B cell (primary cell): ENCODE measurements at places on chromosomes 13 and 19. TPM values are rescaled to one million over a fixed set of nuclear protein-coding genes. Genes with fewer than 3 reads are reported as not detected.
A peak's percentile ranks its signal among the peaks of the same experiment; 100 is the strongest.

- no peaks in the 10 kb centered on the region for H3K27me3 ChIP-seq
- H3K36me3 ChIP-seq: no peaks in the 10 kb centered on the region
- DNase-seq: peak; percentile 38
These were observed 41.3 kb downstream of the FLT3 start for GRCh38 chr13:28058866-28059613.

PBX4 gene
- total RNA-seq: 11.7 and 11.8 TPM in 2 replicates

TEKTIP1 gene
- total RNA-seq: 17.3 and 18.6 TPM in 2 replicates

DNA sequence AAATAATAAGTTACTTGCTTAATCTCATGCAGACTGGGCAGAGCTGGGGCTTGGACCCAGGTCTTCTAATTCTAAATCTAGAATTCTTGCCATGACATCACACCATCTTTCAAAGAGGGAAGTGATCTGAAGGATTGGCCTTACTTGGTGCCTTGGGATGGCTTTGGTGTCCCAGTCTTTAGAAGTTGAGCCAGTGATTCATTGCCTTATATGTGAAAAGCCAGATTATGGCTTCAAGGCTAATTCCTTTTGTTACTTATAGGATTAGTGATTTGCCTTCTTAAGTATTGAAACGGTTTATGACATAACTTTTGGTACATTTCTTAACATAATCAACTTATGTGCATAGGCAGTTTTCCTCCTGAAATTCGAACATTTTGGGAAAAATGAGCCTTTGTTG lies 14.9 kb downstream of the COG3 start:
- H3K4me3 ChIP-seq: no peak overlapping the region
- H3K27ac ChIP-seq: no peak overlapping the region
- peaks cover 2% of the 10 kb centered on the region for H3K4me1 ChIP-seq
- no peaks in the 10 kb centered on the region for H3K27me3 ChIP-seq
- DNase-seq: no peak
- peaks cover 51% of the 10 kb centered on the region for H3K36me3 ChIP-seq

DNA sequence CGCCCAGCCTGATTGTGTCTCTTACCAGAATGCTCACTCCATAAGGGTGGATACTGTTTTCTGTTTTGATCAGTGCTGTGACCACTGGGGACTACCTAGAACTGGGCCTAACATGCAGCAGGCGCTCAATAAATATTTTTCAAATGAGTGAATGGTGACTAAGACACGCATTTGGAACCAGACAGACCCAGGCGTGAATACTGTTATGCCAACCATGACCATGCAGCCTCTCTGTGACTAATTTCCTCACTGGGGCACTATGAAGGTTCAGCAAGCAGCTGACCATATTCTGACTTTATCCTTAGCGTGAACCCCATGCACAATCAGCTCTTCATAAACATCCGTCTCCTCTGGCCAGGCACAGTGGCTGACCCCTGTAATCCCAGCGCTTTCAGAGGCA lies 13.0 kb upstream of the SPC24 start:
- H3K27me3 ChIP-seq: no peaks in the 10 kb centered on the region
- no peaks in the 10 kb centered on the region for H3K36me3 ChIP-seq
- no peak overlapping the region for H3K4me3 ChIP-seq
- no peak for DNase-seq
- H3K4me1 ChIP-seq: no peaks in the 10 kb centered on the region

DNA sequence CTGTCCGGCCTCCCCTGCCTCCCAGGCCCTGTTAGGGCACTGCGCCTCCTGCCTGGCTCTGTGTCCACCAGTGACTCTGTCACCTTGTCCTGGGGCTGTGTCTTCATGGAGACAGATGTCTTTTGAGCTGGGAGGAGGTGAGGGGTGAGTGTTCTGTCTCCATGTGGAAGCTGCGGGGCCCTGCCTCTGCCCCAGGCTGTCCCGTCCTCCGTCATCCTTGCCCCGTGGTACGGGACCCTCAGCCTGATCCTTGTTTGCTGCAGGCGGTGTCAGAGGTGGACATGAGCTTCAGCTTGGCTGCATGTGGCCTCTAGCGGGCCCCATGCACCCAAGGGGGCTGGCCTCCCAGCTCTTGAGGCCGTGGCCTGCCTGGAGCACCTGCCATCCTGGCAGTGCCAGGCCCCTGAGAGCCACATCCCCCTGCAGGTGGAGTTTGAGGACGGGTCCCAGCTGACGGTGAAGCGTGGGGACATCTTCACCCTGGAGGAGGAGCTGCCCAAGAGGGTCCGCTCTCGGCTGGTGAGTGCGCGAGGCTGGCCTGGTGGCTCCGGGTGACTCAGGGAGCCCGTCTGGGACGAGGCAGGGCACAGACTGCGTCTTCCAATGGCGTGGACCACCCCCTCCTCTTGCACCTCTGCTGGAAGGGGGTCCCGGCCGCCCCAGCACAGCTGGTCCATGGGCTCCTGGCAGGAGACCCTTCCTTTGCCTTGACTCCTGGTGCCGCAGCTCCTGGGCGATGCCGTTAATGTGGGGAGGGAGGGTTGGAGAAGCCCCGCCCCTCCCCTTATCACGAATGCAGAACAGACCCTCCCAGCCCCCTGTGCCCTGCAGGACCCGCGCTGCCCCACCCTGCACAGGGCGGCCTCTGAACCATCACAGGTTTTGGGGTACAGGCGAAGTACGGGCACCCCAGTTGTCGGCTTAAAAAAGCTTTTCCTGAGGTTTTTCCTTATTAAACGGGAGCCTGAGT lies 181.3 kb downstream of the KDM4B start:
- peak; percentile 37 for DNase-seq
- no peaks in the 10 kb centered on the region for H3K36me3 ChIP-seq
- H3K27ac ChIP-seq: no peak overlapping the region
- H3K4me1 ChIP-seq: peaks cover 9% of the 10 kb centered on the region
- H3K4me3 ChIP-seq: no peak overlapping the region
- H3K27me3 ChIP-seq: no peaks in the 10 kb centered on the region

DNA sequence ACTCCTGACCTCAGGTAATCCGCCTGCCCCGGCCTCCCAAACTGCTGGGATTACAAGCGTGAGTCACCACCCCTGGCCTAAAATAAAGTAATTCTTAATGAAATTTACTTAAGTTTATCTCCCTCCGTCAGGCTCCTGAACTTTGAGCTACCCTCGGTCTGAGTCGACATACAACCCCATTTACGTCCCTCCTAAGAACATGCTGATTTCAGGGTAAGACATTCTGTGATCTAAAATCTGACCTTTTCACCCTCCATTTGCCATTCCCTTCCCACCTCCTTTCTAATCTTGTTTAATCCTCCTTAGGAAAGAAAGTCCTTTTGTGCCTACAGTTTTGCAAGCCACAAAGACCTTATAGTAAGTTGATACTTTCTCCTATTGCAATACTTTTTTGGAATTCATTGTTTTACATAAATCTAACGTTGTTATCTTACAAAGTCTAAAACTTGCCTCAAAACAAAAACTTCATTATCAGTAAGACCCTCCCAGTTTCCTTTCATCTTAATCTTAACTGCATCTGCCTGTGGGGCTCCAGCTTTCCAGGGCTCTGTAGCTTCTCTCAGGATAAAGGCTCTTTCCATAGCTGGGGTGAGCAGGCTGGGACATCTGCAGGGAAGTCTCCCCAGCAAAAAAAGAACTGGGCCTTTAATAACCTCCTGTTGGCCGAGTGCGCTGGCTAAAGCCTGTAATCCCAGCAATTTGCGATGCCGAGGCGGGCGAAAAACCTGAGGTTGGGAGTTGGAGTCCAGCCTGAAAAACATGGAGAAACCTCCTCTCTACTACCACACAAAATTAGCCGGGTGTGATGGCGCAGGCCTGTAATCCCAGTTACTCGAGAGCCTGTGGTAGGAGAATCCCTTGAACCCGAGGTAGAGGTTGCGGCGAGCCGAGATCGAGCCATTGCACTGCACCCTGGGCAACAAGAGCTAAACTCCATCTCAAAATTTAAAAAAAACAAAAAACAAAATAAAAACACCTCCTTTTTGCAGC lies 143.1 kb downstream of the ZNF737 start:
- H3K4me3 ChIP-seq: peak overlapping the region; percentile 100
- H3K27ac ChIP-seq: peak overlapping the region; percentile 54
- no peaks in the 10 kb centered on the region for H3K27me3 ChIP-seq

- no peak overlapping the region for H3K27ac ChIP-seq
- no peak overlapping the region for H3K4me3 ChIP-seq
- DNase-seq: no peak
- H3K4me1 ChIP-seq: no peaks in the 10 kb centered on the region
These were observed 22.9 kb downstream of the ITM2B start for GRCh38 chr13:48255954-48256353.

MBD3L2 gene
- not detected in 2 replicates for total RNA-seq

DNA sequence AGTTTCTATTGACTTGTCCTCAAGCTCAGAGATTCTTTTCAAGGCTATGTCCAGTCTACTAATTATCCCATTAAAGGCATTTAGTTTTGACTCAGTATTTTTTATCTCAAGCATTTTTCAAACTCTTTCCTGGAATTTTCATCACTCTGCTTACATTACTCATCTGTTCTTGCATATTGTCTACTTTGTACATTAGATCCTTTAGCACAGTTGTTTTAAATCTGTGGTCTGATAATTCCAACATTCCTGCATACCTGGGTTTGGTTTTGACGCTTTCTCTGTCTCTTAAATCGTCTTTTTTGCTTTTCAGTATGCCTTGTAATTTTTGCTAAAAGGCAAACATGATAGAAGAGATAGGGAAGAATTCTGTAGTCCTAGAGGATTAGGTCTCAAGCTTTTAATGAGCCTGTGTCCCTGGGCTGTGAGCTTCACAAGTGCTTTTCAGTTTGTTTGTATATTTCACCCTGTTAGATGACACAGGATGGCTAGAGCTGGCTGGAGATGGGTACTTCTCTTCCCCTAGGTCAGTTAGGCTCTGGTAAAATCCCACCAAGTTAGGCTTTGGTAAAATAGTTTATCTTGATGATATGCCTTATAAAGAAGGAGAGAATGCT lies 46.1 kb upstream of the GPC6 start:
- H3K27me3 ChIP-seq: no peaks in the 10 kb centered on the region
- DNase-seq: no peak
- no peak overlapping the region for H3K4me3 ChIP-seq
- no peaks in the 10 kb centered on the region for H3K4me1 ChIP-seq
- H3K36me3 ChIP-seq: no peaks in the 10 kb centered on the region

- no peak overlapping the region for H3K27ac ChIP-seq
- no peak for DNase-seq
- no peak overlapping the region for H3K4me3 ChIP-seq
- H3K36me3 ChIP-seq: no peaks in the 10 kb centered on the region
These were observed 180.4 kb downstream of the TM9SF2 start for GRCh38 chr13:99681695-99682094.

DNA sequence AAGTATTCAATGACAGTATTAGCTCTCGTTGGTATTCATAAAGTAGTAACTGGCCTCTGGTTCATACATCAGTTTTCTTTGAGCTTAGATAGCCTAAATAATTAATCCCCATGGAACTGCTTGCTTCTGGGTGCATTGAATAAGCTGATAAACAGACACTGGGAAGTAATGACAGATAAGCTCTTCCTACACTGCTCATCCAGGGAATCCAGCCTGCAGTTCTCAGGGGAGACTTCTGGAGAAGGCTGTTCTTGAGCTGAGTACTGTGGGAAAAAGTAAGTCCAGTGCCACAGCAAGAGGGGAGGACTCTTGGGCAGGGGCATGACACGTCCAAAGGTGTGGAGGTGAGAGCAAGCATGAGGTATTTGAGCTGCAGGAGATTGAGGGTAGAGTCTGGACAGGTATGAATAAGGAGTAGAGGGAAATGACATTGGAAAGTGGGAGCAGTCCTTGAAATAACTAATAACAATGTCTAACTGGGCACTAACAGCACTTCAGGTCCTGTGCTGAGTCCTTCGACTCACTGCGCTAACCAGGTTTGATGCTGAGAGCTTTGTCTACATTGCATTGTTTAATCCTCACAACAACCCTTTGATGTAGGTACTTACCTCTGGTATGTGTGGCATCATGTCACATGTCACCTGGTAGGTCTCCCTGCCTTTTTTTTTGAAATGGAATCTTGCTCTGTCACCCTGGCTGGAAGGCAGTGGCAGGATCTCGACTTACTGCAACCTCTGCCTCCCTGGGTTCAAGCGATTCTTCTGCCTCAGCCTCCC lies 7.2 kb downstream of the GARRE1 start:
- peaks cover 3% of the 10 kb centered on the region for H3K36me3 ChIP-seq
- peaks cover 12% of the 10 kb centered on the region for H3K4me1 ChIP-seq
- H3K27ac ChIP-seq: no peak overlapping the region
- DNase-seq: no peak
- H3K4me3 ChIP-seq: no peak overlapping the region
- no peaks in the 10 kb centered on the region for H3K27me3 ChIP-seq

- H3K27ac ChIP-seq: no peak overlapping the region
- H3K4me1 ChIP-seq: no peaks in the 10 kb centered on the region
- H3K36me3 ChIP-seq: no peaks in the 10 kb centered on the region
- no peak for DNase-seq
- H3K4me3 ChIP-seq: no peak overlapping the region
These were observed 69.8 kb downstream of the KCTD12 start for GRCh38 chr13:76816394-76816793.

CPAMD8 gene
- 2.7 and 5.1 TPM in 2 replicates for total RNA-seq

GRCh38 chr19:16627193-16627927 lies 644 bp downstream of the MED26 start:
- peaks cover 42% of the 10 kb centered on the region for H3K36me3 ChIP-seq
- peaks cover 23% of the 10 kb centered on the region for H3K4me1 ChIP-seq
- DNase-seq: peak; percentile 42

FRY gene
- 6.3 and 7.8 TPM in 2 replicates for total RNA-seq

LRRC63 gene
- total RNA-seq: 0.25 TPM in 1 of 2 replicates, not detected in the other

- no peaks in the 10 kb centered on the region for H3K36me3 ChIP-seq
- DNase-seq: no peak
- no peak overlapping the region for H3K27ac ChIP-seq
- no peak overlapping the region for H3K4me3 ChIP-seq
- H3K27me3 ChIP-seq: no peaks in the 10 kb centered on the region
These were observed 8.8 kb upstream of the METTL21C start for GRCh38 chr13:102703726-102704035.

GRCh38 chr13:71830736-71831135 lies 36.3 kb downstream of the DACH1 start:
- no peaks in the 10 kb centered on the region for H3K36me3 ChIP-seq
- H3K27ac ChIP-seq: no peak overlapping the region
- no peak overlapping the region for H3K4me3 ChIP-seq
- H3K4me1 ChIP-seq: no peaks in the 10 kb centered on the region

GRCh38 chr19:37303591-37304171 lies 67.2 kb upstream of the ZNF527 start:
- H3K27ac ChIP-seq: no peak overlapping the region
- H3K36me3 ChIP-seq: no peaks in the 10 kb centered on the region
- DNase-seq: no peak
- H3K4me1 ChIP-seq: no peaks in the 10 kb centered on the region

DNA sequence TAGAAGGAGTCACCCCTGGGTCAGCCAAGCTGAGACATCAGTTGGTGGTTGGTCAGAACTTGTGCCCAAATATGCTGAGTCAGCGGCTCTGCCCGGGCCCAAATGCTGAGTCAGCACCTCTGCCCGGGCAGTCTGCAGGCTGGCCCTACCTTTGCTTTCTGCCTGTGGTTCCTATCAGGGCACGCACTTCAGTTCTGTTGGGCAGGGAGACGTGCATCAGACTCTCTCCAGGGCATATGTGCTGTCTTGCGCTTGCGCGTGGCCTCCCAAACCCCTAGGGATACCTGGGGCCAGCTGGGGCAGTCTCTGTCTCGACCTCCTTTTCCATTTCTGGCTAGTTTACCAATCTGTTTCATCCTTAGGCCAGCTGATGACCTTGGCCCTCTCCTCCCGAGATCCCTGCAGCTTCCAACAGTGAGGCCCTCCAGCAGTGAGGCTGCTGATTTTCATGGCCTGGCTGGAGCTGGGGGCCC lies 24.4 kb upstream of the LDLR start:
- no peaks in the 10 kb centered on the region for H3K4me1 ChIP-seq
- H3K27me3 ChIP-seq: peaks cover 6% of the 10 kb centered on the region
- H3K4me3 ChIP-seq: no peak overlapping the region
- no peak for DNase-seq

CACNG7 gene
- total RNA-seq: not detected in 2 replicates

N4BP2L1 gene
- total RNA-seq: 52.8 and 59.0 TPM in 2 replicates
